Type B pancreatic cell (in vitro differentiated cells): ENCODE measurements at places on chromosomes 7 and 10. TPM values are rescaled to one million over a fixed set of nuclear protein-coding genes. Genes with fewer than 3 reads are reported as not detected.

LRRD1 gene
- 0.19 TPM in 1 of 2 replicates, not detected in the other for total RNA-seq

GRM3 gene
- 0.46 and 0.79 TPM in 2 replicates for total RNA-seq

PYROXD2 gene
- total RNA-seq: 6.1 and 14.9 TPM in 2 replicates

FOXK1 gene
- 55.1 and 55.2 TPM in 2 replicates for total RNA-seq

OR2A1 gene
- total RNA-seq: 0.38 TPM in 1 of 2 replicates, not detected in the other

CALHM1 gene
- 0.17 TPM in 1 of 2 replicates, not detected in the other for total RNA-seq

GALNT17 gene
- total RNA-seq: 20.2 and 21.9 TPM in 2 replicates

ARHGEF5 gene
- total RNA-seq: 17.2 and 51.2 TPM in 2 replicates

DNA sequence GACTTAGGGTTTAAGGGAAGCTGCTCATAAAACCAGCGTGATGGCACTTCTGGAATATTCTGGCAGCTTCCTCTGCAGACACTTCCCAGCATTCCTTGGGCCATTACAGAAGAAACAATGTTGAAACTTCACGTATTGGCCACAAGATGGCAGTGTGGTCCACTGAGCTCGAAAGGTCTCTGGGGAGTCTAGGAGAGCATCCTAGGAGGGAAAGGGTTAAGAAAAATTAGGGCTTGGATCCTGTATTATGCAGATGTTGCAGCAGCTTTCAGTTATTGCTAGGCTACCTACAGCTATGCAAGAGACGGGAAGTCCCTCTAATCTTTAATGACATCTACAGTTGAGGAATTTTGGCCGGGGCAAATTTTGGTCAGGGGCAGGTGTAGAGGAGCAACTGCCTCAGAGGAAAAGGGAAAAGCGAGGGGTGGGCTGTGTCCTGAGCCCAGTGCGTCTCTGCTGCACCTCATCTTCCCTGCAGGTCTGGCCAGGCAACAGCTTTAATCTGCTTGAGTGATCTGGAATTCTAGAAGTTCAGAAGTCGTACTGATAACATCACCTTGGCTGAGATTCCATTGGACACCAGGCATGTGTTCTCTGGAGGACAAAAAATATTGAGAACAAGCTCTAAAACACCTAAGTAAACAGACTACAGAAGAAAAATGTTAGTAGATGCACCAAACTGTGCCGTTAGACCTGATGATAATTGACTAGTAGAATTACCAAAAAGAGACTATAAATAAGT is 220.8 kb upstream of the PRSS58 start:
- no peaks in the 10 kb centered on the region for H3K36me3 ChIP-seq
- H3K4me3 ChIP-seq: no peak overlapping the region
- no peak overlapping the region for H3K27ac ChIP-seq
- peaks cover 3% of the 10 kb centered on the region for H3K27me3 ChIP-seq

DNA sequence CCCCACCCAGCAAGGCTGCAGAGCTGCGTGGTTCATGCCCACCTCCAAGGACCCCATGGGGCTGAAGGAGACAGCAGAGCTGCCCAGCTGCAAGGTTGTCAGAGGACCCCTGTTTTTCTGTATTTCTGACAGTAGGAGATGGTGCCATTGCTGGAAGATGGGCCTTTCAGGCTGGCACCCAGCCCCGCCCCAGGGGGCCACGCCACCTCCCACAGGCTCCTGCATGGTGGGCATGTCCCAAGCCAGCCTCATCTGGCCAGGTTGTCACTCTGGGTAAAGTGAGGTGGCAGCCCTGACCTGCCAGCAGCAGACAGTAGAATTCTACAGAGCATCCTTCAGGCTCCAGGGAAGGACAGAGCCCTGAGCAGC is 75.5 kb upstream of the RET start:
- no peak overlapping the region for H3K27ac ChIP-seq
- H3K4me1 ChIP-seq: no peaks in the 10 kb centered on the region
- no peak overlapping the region for H3K4me3 ChIP-seq
- H3K27me3 ChIP-seq: peaks cover 3% of the 10 kb centered on the region
- DNase-seq: no peak
- H3K36me3 ChIP-seq: no peaks in the 10 kb centered on the region

DNA sequence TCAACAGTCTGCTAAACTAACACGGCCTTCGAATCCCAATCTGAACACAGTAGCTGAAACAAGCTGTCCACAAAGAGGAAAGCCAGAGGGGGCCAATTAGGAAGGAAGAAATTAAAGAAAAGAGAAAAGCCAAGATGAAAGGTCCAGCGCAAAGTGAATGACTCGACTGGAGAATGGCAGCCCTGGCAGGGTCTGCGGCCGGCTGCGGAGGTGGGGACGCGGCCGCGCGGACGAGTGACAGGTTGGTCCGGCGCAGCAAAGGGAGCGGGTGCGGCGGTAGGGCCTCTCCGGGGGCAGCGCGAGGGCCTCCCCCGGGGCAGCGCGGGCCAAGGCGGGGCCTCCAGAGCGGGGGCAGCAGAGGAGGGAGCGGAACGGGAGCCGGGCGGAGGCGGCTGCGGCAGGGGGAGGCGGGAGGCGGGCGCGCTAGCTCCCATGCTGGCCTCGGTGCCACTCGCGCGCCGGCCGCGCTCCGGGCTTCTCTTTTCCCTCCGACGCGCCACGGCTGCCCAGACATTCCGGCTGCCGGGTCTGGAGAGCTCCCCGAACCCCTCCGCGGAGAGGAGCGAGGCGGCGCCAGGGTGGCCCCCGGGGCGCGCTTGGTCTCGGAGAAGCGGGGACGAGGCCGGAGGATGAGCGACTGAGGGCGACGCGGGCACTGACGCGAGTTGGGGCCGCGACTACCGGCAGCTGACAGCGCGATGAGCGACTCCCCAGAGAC is at the start of gene VWC2:
VWC2 (plus strand) TSS at position 421 of the 718 bp plus-strand sequence. CDS start 1,798 bp downstream, outside the sequence.
- H3K27me3 ChIP-seq: peaks cover 80% of the 10 kb centered on the region
- DNase-seq: no peak
- peak within 1 kb of the TSS; percentile 96 for H3K4me3 ChIP-seq
- H3K4me1 ChIP-seq: peaks cover 6% of the 10 kb centered on the region
- H3K36me3 ChIP-seq: no peaks in the 10 kb centered on the region
- H3K27ac ChIP-seq: no peak within 1 kb of the TSS

DNA sequence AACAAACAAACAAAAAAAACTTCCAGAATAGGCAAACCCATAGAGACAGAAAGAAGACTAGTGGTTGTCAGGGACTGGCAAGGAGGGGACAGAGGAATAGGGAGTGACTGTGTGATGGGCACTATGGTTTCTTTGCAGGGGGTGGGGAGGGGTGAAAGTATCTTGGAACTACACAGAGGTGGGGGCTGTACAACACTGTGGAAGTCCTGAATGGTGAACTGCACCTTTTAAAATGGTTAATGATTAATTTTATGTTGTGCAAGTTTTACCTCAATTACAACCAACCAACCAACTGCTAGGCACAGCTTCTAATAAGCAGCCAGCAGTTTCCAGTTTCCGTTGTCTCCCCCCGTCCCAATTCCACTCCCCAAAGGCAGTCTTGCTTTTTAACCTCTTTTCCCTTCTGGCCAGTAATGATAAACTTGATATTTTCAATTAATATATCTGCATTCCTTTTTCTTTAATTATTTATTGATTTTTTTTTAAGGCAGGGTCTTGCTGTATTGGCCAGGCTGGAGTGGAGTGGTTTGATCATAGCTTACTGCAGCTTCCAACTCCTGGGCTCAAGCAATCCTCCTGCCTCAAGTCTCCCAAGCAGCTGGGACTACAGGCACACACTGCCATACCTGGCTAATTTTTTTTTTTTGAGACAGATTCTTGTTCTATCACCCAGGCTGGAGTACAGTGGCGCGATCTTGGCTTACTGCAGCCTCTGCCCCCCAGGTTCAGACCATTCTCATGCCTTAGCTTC is 46.8 kb downstream of the HIP1 start:
- peaks cover 9% of the 10 kb centered on the region for H3K4me1 ChIP-seq
- no peak overlapping the region for H3K4me3 ChIP-seq
- DNase-seq: no peak
- no peak overlapping the region for H3K27ac ChIP-seq
- H3K36me3 ChIP-seq: no peaks in the 10 kb centered on the region

DNA sequence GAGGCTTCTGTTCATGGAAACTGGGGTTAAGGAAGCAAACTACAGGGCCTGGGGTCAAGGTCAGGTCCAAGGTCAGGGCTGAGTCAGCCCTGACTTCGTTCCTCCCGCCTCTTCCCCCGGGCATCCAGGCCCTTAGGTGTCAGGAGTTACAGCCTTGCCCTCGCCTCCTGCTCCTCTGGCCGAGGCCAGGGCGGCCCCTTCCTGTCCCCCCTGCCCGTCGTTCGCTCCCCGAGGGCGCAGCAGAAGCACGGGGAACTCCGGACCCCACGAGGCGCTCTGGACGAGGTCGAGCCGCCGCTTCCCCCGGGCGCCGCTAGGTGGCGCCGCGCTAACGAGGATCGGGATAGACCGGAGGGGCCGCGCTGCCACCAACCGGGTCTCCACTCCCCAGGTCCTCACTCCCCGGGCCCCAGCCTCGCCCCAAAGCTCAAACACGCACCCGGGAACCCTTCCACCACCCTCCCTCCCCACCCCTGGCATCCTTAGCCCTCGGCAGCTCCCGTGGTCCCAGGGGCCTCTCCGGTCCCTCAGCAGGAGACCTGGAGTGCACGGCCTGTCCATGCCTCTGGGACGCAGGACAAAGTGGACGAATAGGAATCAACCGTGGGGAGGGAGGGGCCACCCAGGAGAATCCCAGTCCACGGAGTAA is 59.2 kb upstream of the MYL10 start:
- H3K27ac ChIP-seq: no peak overlapping the region
- no peak overlapping the region for H3K4me3 ChIP-seq
- H3K36me3 ChIP-seq: no peaks in the 10 kb centered on the region
- peak; percentile 93 for DNase-seq
- peaks cover 7% of the 10 kb centered on the region for H3K4me1 ChIP-seq

DNA sequence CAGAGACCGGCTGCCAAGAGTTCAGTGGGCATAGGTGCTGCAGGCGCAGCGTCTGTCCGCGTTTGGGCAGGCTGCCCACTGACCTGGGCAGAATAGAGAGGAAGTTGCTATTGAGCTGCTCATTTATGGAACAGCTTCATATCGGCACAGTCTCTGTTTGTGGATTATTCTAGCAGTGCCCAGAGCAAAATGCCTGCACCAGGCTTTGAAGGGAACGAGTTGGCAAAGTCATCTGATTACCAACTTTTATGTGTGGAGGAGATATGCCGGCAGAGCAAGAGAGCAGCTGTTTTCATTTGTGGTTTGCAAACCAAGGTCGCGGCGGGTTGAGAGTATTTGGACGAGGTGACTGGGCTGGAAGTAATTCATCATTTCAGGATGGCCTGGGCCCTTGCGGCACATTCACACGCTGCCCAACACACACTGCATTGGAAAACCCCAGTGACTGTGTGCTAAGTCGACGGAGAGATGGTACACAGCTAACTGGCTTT is 228.5 kb downstream of the TCERG1L start:
- H3K4me3 ChIP-seq: no peak overlapping the region
- H3K27ac ChIP-seq: no peak overlapping the region
- peaks cover 16% of the 10 kb centered on the region for H3K4me1 ChIP-seq
- DNase-seq: no peak
- H3K36me3 ChIP-seq: no peaks in the 10 kb centered on the region

GRCh38 chr10:80664071-80664680 is 126.5 kb downstream of the SH2D4B start:
- no peak overlapping the region for H3K27ac ChIP-seq
- H3K4me3 ChIP-seq: peak overlapping the region; percentile 57

- H3K27ac ChIP-seq: no peak overlapping the region
- peak; percentile 44 for DNase-seq
- peaks cover 6% of the 10 kb centered on the region for H3K4me1 ChIP-seq
- no peaks in the 10 kb centered on the region for H3K36me3 ChIP-seq
- H3K4me3 ChIP-seq: no peak overlapping the region
Observed at GRCh38 chr7:158256091-158256816, 331.4 kb downstream of the PTPRN2 start.

GRCh38 chr10:104387130-104387888 is 33.7 kb downstream of the CFAP58 start:
- H3K36me3 ChIP-seq: no peaks in the 10 kb centered on the region
- H3K27me3 ChIP-seq: peaks cover 20% of the 10 kb centered on the region
- no peak overlapping the region for H3K27ac ChIP-seq
- H3K4me3 ChIP-seq: no peak overlapping the region

DNA sequence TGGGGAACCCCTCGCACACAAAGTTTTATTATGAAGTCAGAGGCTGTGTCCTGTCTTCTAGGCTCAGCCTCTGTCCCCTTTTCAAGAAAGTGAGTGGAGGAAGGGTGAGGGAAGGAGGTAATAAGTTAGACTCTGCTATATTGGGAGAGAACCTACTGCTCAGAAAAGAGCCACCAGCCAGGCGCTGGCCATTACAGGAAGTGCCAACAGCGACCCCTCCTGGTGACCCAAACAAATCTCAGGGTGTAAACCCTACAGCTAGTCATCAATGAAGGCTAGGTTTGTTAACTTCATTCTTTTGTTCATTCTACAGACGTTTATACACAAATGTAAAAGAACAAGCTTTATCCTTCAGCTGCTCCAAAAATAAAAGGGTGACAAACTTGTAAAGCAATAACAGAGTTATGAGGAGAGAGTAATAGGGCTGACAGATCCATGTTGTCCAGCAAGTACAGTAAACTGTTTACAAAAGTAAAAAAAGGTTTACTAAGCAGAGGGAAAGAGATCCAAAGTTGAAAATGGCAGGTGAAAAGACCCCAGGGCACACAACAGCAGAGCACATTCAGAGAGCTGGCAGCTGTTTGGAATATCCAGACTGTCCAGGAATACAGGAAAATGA is 82.7 kb downstream of the FAM204A start:
- H3K27ac ChIP-seq: no peak overlapping the region
- DNase-seq: no peak
- H3K4me1 ChIP-seq: peaks cover 31% of the 10 kb centered on the region
- no peaks in the 10 kb centered on the region for H3K36me3 ChIP-seq
- H3K4me3 ChIP-seq: no peak overlapping the region

DNA sequence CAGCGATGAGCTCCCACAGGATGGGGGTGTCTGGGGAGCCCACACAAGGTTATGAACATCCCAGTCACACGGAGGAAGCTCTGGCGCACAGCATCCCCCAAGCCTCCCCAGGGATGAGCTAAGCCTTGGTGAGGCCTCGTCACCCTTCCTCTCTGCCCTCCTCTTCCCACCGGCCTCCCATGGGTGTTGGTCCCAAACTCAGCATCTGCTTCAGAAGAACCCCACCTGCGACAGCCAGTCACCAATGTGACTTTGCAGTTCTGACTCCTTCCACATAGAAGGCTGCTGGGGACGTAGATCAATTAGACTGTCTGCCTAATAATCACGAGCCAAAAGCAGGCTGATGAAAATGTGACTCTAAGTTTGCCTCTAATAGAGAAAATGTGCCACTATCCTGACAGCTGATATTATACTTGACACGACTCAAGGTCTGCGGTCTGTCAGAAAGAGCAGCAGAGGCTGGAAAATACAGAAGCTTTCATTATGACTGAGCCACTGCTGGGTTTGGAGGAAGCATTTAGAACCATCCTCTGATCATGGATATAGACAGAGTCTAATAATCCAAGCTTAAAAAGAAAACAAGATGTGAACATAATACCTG is 116.0 kb upstream of the PFKP start:
- H3K4me1 ChIP-seq: no peaks in the 10 kb centered on the region
- peaks cover 50% of the 10 kb centered on the region for H3K27me3 ChIP-seq
- H3K36me3 ChIP-seq: no peaks in the 10 kb centered on the region
- H3K27ac ChIP-seq: no peak overlapping the region
- no peak overlapping the region for H3K4me3 ChIP-seq

- H3K27me3 ChIP-seq: peaks cover 34% of the 10 kb centered on the region
- DNase-seq: peak; percentile 49
- H3K36me3 ChIP-seq: no peaks in the 10 kb centered on the region
Observed at GRCh38 chr10:1603181-1603580, 134.1 kb downstream of the ADARB2 start.

GRCh38 chr7:98884416-98884815 is 6.1 kb downstream of the TRRAP start:
- no peak overlapping the region for H3K4me3 ChIP-seq
- peak; percentile 32 for DNase-seq
- peaks cover 4% of the 10 kb centered on the region for H3K4me1 ChIP-seq
- H3K27me3 ChIP-seq: no peaks in the 10 kb centered on the region
- no peak overlapping the region for H3K27ac ChIP-seq
